Fibroblast of skin of abdomen (primary cell): ENCODE measurements at places on chromosomes 12 and 14.
A peak's percentile ranks its signal among the peaks of the same experiment; 100 is the strongest.

DNA sequence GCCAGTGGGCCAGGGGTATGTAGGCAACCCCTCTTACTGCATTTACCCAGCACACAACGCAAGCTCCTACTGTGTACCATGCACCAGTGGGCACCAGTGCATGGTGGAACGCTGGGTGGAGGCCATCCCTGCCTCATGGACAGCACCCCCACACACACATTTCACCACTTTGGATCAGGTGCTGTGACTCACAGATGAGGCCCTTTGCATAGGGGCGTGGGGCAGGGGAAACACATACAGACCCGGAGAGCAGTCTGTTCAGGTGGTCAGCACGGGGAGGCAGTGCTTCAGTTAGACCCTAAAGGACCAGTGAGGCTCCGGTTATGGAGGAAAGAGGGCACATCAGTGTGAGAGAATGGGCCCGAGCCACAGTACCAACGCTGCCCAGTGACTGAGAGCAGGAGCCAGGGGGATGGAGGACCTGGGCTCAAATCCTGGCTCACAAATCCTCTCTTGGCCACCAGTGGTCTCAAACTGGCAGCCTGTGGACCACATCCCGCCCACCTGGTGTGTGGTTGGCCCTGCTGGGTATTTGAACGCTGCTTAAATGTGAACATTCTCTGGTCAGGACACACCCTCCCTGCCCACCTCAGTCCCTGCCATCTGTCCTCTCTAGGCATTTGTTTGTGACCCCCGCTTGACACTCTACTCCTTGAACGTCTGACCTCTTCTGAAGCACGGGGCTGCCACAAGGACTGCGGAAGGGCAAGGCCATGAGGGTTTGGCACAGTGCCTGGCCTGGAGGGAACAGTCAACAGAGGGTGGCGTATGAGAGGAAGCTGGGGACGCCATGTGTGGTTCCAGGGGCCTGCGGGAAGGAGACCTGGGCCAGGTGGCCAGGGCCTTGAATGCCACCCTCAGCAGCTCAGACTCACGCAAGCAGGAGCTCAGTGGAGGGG lies 46.7 kb downstream of the FAM222A start:
- no peak for DNase-seq

- DNase-seq = peak; percentile 17
Measured at GRCh38 chr14:89540009-89540829, 123.2 kb upstream of the FOXN3 start.

DNA sequence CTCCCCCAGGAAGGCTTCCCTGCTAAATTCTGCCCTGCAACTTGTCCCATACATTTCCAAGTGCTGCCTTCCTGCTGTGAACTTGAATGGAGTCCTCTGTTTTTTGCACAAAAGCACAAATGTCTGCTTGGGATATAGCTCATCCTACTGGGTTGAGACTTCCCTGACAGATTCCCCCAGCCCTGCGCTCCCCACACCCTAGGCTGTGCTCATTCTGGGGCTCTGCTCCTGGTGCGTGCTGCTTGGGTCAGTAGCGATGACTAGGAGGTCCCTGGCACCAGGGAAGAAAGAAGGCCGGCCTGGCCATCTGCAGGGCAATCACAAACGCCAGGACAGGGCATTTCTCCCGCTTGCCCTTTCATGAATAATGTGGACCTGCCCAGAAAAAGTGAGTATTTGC lies 29.2 kb upstream of the FKBP4 start:
- DNase-seq = no peak

DNA sequence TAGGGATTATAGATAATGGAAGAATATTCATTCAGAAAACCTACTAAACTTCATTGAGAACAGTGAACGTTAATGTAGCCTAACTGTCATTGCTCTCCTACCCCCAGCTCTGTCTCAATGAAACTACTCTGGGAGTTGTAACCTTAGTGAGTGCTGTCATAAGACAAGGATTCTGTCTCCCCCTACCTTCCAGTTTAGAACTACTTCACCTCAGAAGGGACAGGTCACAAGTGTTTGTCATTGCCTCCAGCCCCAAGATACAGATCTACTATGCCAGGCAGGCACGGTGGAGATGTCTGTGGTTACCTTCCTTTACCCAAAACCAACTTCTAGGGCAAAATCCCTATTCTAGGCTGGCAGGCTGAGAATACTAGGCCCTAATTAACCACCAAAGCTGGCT lies 833.1 kb upstream of the SEL1L start:
- no peak for DNase-seq

- DNase-seq = no peak
Measured at GRCh38 chr14:59293935-59294661, 105.6 kb downstream of the DAAM1 start.

DNA sequence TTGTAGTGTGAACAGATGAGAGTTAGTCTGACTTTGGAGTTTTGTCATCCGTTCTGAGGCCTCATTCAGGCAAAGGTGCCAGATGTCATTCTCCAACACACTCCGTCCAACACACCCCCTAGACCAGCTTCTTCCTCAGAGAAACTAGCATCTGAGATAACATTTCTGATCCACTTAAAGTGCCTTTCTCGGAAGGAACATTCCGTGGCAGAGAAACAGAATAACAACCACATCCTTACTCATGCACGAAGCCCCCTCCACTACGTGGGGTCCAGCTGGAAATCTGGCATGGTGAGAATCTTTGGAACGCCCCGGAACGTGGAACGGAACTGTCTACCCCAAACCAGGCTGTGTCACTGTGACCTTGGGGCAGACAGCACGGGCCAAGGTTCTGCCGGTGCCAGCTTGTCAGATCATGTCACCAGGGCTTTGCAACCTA lies 17.0 kb upstream of the BCL7A start:
- peak; percentile 59 for DNase-seq

DNA sequence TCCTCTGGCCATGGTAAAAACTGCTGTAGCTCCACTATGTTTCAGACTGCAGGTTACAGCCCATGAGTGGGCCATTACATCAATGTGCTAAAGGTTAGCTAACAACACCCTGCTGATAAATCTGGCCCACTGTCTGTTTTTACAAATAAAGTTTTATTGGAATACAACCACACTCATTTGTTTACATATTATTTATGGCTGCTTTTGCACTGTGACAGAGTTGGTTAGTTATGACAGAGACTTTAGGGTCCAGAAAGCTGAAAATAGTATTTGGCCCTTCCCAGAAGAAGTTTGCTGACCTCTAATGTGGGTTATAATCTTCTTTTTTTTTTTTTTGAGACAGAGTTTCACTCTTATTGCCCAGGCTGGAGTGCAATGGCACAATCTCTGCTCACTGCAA lies 134.2 kb upstream of the PWP1 start:
- DNase-seq = no peak

GRCh38 chr14:77148510-77149231 lies 7.1 kb upstream of the ZDHHC22 start:
- no peak for DNase-seq

- no peak for DNase-seq
Measured at GRCh38 chr14:53532853-53533252, 379.7 kb upstream of the DDHD1 start.
